ENCODE measurements at places on chromosomes 7 and 10.

GRCh38 chr7:121369462-121369861 lies 26.6 kb downstream of the FAM3C start:
- DNase-seq = no peak

- DNase-seq = peak; percentile 2
Measured at GRCh38 chr10:91103384-91104192, 116.9 kb upstream of the PCGF5 start.

- DNase-seq = no peak
Measured at GRCh38 chr10:32893434-32893833, 64.6 kb downstream of the ITGB1 start.

DNA sequence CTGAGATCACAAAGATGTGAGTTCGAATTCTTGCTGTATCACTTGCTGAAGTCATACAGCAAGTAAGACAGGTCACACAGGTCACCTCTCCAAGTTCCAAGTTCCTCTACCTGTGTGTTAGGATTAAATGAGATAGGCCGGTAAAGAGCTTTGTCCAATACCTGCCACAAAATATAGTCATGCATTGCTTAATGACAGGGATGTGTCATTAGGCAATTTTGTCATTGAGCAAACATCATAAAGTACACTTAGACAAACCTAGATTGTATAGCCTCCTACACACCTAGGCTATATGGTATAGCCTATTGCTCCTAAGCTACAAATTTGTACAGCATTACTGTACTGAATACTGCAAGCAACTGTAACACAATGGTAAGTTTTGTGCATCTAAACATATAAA lies 469.4 kb downstream of the KCNMA1 start:
- no peak for DNase-seq

GRCh38 chr7:17512181-17512675 lies 213.8 kb downstream of the AHR start:
- DNase-seq = peak; percentile 36

DNA sequence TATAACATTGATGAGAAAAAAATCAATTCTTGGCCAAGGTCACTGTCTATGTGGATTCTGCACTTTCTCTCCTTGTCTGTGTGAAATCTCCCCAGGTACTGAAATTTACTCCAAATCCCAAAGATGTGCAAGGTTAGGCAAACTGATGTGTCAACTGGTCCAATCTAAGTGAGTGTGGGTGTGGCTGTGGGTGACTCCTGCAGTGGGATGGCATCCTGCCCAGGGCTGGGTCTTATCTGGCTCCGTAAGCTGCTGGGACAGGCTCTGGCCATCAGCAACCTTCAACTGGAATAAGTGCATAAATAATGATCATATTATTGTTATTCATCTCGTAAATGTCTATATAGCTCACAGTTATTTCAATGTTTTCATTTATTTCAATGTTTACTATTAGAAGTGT lies 79.3 kb downstream of the JCAD start:
- no peak for DNase-seq

DNA sequence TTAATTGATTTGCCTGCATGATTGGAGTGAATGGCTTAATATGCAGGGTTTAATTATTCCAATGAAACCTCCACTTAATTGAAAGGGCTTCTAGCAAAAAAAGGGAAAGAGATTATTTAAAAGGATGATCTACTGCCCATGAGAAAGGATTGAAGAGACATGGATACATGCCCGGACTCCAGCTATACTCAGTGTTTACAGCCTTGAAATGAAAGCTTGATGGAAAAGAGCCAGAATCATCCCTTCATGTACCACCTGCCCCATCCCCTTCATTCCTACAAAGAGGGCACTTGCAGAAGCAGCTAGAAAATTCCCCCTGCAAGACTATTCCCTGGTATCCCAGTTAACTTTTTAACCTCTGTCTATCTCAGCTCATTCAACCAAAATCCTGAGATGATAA lies 78.4 kb downstream of the CARD11 start:
- no peak for DNase-seq

- no peak for DNase-seq
Measured at GRCh38 chr7:107856806-107857540, 34.0 kb upstream of the DLD start.

DNA sequence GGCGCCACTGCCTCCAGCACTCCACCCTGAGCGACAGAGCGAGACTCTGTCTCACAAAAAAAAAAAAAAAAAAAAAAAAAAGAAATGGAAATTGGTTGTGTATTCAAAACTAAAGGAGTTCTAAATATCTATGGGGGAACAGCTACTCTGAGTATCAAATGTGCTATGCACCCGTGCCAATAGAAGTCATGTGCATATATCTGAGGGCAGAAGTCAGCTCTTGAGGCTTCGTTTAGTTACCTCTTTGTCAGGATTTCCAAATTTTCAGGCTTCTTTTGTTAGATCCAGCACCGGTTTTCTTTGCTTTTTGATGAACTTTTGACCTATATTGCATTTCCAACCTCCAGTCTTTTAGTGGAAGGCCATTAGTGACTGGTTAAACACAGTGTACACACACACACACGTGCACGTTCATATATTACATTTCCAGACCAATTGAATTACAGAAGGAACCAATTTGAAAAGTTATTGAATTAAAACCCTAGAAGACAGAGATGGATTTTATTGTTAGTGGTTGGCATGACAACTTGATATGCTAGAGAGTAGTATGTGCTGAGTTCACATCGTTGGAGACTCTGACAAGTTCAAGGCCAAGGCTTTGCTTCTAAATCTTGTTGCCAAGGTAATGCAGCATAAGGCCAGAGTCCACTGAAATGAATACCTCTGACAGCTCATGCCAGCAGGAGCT lies 33.1 kb upstream of the ADD3 start:
- DNase-seq = no peak

GRCh38 chr7:151133986-151134742 lies 33.3 kb downstream of the GBX1 start:
- DNase-seq = no peak

GRCh38 chr10:30691639-30692015 lies 62.1 kb upstream of the LYZL2 start:
- DNase-seq = no peak

- DNase-seq = no peak
Measured at GRCh38 chr10:33382921-33383713, 48.6 kb upstream of the NRP1 start.

DNA sequence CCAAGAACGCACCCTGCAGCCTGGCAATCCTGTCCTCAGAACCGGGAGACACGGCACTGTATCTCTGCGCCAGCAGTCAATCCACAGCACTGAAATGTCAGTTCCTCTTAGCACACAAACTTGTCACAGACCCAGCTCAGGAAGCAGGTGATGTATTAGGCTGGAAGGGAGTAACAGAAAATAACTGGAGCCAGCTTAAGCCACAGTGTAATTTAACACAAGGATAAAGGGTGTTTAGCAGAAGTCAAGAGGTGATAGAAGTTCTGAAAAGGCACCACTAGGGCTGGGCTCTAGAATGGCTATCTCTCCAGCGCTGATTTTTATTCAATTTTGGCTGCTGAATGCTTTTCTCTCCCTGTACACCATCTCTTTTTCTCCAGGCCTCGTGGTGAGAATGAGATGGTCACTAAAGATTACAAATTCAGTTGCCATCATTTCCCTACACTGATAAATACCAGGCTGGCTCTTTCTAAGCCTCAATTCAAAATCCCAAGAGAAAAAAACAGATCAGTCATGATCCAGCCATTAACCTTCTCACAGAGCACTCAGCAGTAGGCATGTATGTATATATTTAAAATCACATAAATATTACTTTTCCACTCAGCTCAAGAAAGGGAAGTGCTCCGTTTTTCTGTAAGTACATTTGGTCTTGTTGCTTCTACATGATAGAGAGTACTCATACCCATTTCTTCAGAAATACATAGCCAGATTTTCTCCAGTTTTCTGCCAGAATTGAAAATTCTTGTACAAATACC lies 102.7 kb upstream of the PRSS1 start:
- DNase-seq = no peak

GRCh38 chr7:138690495-138690894 lies 10.7 kb downstream of the SVOPL start:
- no peak for DNase-seq

- DNase-seq = no peak
Measured at GRCh38 chr10:75208181-75208580, 2.4 kb upstream of the VDAC2 start.

DNA sequence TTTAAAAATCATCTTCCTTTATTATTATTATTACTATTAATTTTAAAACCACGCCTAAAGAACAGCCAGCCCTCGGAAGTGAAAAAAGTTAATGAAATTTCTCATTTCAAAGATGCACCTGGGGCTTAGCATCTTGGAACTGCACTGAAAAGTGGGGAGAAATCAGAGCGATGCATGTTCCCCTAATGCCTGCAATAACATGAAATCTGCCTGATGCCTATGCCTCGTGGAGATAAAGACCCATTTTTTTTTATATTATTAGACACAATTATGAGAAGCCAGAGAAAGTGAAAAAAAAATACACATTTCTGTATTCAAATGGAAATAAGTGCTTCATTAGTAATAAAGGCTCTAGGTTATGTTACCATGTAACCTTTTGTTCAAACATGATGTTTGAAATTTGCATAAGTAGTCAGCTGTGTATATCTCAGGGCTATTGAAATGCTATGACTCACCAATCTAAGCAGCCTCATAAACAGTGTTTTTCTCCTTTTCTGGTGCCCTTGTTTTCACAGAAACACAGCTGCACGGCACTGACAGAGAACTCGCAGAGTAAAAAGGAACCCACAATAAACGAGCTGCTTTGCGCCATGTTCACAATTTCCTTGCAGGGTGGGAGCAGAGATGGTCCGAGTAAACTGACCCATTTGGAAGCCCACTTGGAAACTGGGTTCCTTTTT lies 175.8 kb upstream of the PRKCQ start:
- DNase-seq = no peak

All from NCI-H510A treated with DMSO at 0.1 percent for 48 hours (cell line).